ENCODE measurements at places on chromosomes 5 and 9.

DNA sequence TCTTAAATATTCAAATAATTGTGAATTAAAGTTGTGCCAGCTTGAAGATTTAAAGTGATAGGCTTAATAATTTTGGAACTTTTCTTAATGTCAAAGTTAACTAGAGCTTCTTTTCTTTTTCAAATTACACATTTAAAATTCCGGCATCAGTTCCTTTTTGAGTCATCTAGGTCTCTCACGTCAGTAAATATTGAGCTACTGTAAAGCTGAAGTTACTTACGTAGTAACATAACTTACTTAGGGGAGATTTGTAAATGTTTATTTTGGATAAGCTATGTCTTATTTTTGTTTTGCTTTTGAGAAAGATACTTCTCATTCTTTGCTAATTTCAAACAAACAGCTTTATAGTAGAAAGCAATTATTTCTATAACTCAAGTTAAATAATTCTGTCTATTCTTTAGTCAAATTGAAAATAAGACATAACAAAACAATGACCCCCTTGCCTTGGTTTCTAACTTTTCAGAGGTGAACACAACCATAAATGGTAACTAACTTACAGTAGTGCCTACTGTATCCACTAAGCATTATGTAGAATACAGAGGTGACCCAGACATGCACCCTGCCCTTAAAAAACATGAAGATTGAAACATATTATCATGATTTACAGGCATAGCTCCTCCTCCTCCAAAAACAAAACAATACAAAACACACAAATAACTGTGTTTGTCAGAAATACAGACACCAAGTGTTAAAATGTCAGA is 29.8 kb downstream of the CD274 start:
- DNase-seq, result no peak

DNA sequence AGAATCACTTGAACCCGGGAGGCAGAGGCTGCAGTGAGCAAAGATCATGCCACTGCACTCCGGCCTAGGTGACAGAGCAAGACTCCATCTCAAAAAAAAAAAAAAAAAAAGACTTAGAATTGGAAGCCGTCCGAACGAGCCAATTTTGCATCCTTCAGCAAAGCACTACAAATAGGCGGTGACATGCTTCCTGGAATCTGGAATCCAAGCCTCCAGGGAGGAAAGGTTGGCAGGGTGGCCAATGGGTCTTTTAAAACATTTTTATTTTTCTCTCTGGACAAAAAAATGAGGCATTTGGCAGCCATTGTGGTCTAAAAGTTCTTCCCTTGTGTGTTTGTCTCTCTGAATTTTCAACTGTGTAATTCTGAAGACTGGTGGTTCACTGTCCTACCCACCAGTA is 26.4 kb downstream of the GGTA1 start:
- no peak for DNase-seq

- no peak for DNase-seq
These were observed 41.0 kb downstream of the FANCC start for GRCh38 chr9:95276395-95276954.

GRCh38 chr5:107085572-107085971 is 585.2 kb downstream of the EFNA5 start:
- DNase-seq, result no peak

DNA sequence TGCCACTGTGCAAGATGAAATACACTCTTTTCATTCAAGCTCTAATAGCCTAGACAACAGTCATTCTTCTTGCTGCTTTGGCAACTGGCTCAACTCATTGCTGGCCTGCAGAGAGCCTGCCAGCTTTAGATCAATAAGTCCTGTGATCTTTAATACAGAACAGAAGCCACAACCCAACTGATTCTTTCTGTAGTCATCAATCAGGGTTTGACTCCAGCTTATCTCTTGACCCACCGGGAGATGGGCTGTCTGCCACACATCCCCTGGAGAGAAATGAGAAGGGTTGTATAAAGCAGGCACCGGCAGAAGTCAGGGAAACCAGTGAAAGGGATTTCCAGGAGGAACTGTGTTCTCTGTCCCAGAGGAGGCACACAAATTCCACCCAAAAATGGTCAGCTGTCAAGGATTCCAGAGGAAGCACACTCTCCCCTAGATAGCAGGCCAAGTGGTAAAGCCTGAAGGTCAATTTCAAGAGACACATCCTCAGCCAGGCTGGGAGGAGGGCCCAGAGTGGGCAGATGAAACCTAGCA is 24.5 kb downstream of the LHFPL2 start:
- no peak for DNase-seq

- no peak for DNase-seq
These were observed 141.9 kb upstream of the ANKRD55 start for GRCh38 chr5:56375011-56375410.

DNA sequence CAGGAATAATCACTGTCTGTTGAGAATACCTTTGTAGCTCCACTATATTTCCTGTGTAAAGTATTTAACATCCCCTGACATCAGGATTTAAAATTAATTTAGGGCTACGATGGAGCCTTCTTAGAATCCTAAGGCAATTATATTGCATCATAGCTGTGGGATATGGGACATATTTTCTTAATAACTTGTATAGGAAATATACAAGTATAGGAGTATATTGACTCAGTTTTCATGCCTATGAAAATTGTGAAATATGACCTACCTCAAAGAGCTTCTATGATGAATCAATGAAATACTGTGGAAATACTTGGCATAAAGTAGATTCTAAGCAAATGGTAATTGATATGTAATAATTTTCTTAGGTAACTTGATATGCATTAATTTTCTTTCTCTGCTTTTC is 221.0 kb upstream of the KLF4 start:
- no peak for DNase-seq

GRCh38 chr5:179229331-179229831 is 115.9 kb downstream of the ADAMTS2 start:
- DNase-seq, result no peak

- DNase-seq, result no peak
These were observed at the start of gene OR13F1 for GRCh38 chr9:104503963-104504362. OR13F1 (plus strand) TSS chr9:104504263; CDS start chr9:104504263, 0 bp downstream.

GRCh38 chr9:114668146-114668545 is 10.5 kb upstream of the TEX53 start:
- DNase-seq, result no peak

DNA sequence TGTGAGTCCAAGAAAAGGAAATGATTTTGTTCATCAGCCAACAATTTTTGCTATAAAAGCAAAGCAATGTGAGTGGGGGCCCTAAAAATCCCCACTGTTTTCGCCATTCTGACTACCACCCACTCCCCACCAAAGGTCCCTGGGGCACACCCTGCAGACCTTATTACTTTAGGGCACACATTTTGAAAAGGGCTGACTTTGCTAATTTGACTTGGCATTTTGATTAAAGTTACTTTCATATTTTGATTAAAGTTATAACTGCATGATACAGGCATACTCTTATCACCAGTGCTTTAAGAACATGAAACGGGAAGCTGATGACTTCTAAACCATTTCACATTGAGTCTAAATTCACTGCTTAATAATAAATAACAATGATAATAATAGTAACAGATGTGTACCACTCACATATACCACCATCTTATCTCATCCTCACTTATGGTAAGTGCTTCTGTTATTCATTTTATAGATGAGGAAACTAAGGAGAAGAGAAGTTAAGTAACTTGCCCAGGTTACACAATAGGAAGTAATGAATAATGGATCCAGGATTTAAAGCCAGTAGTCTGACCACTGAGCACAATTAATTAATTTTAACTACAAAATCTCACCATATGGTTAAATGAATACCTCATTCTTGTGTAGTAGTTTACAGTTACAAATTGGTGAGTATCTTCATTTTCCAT is 25.4 kb upstream of the NR3C1 start:
- no peak for DNase-seq

DNA sequence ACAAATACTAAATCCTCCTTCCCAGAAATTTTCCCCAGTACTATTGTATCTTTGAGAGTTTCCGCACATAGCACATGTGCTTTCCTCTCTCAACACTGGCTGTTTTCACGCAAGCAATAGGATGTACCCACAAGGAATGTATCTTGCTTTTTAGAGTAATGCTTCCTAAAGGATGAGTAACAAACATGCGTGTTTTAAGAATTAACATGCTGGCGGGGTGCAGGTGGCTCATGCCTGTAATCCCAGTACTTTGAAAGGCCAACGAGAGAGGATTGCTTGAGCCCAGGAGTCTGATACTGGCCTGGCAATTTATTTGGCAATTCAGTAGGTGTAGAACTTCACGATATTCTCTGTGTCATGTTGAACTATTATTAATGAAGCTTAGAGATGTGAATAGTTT is 4.6 kb downstream of the RUFY1 start:
- no peak for DNase-seq

DNA sequence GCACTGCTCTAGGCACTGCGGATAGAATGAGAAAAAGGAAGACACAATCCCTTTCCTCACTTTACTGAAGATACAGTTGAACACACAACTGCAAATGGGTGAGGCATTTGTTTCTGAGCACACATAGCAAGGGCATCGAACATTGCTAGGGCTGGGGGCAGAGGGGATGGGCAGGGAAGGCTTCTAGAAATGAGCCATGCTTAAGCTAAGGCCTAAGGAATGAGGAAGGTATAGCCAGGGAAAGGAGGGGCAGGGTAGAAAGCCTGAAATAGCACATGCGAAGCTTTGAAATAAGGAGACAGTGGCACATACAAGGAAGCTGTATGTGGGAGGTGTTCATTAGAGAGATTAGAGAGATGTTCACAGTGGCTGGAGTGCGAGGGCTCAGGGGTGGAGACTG is 92.7 kb downstream of the KIF4B start:
- DNase-seq, result no peak

DNA sequence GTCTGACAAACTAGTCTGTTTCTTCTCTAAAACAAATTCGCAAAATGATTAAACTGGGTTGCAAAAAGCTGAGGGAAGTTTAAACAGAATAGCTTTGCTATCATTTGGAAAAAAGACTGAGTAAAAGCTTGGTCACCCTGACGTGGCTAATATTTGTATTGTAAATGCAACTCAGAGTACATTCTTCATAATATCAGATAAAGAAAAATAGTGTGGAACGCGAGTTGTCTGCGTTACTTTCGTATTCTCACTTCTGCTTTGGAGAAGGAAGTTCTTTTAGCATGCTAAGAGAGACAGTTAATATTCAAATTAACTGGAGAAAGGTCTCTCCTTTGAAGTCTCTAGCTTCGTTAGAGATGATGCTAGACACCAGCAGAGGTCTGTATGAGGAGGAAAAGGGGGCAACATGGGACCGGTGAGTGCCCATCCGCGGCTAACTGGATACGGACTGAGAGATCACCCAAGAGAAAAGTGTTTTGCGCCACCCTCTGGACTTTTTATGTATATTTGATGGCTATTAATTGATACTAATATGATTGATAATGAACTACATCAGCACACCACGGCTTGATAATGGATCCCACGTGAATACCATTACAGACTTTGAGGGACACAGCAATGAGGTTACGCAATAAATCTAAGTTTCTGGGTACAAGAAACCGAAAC is 2.9 kb upstream of the CNTRL start:
- no peak for DNase-seq

- DNase-seq, result no peak
These were observed 43.8 kb downstream of the SLC38A9 start for GRCh38 chr5:55668356-55668755.

DNA sequence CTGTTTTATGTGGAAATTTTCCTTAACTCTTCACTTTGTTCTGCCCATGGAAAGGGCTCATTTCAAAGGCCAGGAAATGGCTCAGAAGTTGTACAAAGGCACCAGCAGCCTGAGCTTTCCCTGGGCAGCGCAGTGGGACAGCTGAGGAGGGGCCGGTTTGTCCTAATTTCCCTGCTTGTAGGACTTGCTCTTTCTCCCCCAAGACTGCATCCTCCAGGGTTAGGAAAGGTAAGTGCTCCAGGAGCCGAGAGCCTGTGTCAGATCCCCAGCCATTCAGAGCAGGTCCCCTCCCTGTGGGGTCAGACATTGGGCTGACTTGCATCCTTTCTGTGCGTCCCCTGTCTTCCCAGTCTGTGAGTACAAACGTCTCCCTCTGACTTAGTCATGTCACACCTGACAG is 43.5 kb downstream of the AGXT2 start:
- no peak for DNase-seq

- no peak for DNase-seq
These were observed 323.9 kb downstream of the GADD45G start for GRCh38 chr9:89928521-89929275.

DNA sequence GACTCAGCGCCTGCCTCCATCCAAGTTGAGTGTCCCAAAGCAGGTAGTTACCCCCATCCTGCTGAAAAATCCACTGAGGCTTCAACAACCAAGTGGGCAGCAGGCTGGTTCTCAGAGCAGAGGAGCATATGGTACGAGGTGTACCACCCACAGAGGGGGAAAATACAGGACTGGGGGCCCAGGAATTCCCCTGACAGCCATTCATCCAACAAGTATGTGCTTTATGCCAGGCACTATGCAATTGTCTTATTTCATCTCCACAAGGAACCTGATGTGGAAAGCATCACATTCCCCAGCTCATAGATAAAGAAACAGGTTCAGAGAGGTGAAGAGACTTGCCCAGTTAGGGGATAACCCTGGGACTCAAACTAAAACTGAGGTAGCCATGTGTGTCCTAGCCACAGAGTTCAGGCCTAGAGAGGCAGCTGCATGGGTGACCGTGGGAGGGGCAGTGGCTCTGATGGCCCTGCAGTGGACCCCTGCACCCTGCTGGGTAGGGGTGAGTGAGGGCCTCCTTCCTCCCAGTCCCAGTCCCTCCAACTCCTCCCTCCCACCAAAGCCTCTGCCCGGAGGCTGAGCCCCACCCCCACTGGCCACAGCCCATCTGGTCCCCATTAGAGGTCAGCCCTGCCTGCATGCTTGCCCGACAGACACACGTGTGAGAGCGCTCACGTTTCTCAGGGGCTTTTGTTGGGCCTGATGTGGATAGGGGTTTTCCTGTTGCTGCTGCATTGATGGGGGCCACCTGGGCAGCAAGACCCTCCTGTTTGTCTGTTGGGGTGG is 11.5 kb downstream of the PDLIM4 start:
- no peak for DNase-seq

DNA sequence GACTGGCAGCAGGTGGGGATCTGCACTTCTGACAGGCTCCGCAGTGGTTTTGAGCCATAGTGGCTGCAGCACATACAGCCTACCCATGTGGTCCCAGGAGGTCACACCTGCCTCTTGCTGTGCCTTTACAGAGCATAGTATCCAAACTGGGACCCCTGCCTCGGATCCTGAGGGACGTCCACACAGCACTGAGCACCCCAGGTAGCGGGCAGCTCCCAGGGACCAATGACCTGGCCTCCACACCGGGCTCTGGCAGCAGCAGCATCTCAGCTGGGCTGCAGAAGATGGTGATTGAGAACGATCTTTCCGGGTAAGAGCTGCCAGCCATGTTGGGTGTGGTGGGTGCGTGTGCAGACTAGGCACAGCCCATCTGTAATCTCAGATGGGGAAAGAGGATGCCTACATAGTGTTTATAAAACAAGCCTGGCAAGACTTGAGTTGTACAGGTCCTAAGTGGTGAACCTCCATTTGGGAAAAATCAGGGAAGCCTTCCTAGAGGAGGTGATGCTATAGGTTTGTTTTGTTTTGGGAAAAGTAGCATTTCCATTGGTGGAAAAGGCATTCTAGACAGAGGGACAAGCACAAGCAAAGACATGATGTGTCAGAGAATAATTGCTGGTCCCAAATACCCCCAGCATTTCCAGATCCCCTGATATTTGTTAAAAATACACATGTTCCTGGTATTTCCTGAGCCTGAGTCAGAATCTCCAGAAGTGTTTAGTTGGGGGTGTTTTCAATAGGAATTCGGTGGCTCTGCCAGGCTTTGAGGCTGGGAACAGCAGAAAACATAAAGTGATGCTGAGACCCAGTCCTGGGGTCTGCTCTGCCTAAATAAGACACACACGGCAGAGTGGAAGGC is 119.2 kb downstream of the DAB2IP start:
- no peak for DNase-seq

All from activated CD4-positive, alpha-beta T cell treated with anti-CD3 and anti-CD28 coated beads for 24 hours (primary cell).